H54 (cell line): ENCODE measurements at places on chromosomes 12 and 14.

GRCh38 chr12:1932264-1932777 lies 13.9 kb upstream of the CACNA2D4 start:
- no peak for DNase-seq

DNA sequence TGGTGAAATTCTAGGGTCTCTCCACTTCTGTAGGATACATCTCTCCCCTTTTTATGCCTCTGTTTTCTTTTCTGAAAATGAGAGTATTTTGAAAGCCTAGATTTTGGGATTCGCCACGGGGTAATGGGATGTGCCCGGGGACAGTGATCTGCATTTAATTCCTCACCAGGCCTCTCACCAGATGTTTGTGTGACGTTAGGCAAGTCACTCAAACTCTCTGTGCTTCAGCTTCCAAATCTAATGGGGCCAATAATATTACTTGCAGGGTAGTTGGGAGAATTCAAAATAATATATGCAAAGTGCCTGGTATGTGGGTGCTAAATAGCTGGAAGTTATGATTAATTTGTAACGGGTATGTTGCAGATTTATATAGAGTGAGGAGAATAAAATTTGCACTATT lies 78.8 kb downstream of the C12orf75 start:
- no peak for DNase-seq

- DNase-seq: no peak
Observed at GRCh38 chr14:42504433-42504832, 897.8 kb downstream of the LRFN5 start.

- DNase-seq: peak; percentile 16
Observed at GRCh38 chr12:100927826-100928225, 133.2 kb downstream of the ANO4 start.

DNA sequence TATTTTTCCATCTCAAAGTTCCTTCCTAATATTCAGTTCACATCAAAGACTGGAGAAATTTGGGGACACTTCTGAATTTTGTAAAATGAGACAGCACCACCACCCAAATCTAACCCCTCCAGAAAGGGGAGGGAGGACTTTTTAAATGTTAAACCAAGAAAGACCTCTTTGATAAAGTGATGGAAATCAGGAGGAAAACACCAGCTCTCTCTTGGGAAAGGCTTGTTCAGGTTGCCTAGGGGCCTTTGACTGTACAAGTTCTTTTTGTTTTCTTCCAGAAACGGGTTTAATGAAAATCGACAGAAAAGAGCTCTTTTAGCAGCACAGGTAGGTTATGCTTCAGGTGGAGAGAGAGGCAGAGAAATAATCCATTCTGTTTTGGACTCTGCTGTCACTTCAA lies 112.3 kb downstream of the OTOGL start:
- DNase-seq: no peak

GRCh38 chr12:14327711-14328110 lies 37.8 kb upstream of the ATF7IP start:
- no peak for DNase-seq

- DNase-seq: no peak
Observed at GRCh38 chr14:55773984-55774545, 194.1 kb downstream of the KTN1 start.

DNA sequence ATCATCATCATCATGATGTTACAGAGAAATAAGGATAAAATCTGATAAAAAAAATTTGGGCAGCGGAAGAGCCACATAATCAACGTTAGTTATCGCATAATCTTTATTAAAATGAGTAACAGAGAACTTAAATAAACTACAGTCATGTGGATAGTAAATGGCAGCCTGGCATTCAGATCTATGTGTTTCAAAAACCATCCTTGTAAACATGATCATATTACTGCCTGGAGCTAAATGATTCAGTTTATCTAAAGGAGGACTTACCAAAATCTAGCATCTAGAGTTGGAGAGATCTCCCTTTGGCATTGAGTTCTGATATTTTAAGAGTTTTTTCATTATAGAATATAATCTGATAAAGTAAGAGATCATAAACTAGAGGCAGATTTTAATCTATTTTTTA lies 200.1 kb upstream of the MGAT4C start:
- DNase-seq: no peak

DNA sequence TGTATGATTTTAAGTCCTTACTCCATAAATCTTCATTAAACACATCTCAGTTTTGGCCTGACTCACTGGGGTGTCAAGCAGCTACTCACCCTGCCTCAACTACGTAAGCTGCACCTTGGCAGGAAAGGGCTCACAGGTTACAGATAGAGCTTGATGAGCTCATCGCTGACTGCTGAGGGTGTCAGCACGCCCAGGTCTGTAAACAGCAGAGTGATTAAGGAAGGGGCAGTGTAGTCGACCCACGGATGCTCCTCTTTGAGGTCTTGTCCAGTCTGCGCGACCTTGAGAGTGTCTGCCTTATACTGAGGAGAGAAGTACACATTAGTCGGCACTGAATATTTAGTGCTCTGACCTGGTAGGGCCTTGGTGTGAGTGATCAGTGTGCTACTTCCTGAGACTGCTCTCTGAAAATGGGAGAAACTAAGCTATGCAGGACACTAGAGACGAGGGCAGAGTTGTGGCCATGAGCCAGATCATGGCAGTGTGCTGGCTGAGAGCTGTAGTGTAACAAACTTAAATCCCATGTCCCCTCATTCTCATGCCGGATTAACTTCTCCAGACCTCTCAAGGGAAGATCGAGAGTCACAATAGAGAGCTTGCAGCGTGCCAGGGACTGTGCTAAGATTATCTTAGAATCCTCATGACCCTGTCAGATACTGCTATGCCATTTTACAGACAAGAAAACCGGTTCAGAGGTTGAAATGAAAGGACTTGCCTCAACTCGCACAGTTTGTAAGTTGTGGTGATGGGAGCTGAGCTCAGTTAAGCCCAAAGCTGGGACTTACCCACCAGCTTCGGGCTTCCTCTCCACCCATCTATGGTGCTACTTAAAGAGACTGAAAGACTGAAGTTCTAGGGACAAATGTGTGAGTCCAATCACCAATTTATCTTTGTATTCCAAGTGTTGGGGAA lies 11.6 kb downstream of the EIF2B1 start:
- DNase-seq: no peak

DNA sequence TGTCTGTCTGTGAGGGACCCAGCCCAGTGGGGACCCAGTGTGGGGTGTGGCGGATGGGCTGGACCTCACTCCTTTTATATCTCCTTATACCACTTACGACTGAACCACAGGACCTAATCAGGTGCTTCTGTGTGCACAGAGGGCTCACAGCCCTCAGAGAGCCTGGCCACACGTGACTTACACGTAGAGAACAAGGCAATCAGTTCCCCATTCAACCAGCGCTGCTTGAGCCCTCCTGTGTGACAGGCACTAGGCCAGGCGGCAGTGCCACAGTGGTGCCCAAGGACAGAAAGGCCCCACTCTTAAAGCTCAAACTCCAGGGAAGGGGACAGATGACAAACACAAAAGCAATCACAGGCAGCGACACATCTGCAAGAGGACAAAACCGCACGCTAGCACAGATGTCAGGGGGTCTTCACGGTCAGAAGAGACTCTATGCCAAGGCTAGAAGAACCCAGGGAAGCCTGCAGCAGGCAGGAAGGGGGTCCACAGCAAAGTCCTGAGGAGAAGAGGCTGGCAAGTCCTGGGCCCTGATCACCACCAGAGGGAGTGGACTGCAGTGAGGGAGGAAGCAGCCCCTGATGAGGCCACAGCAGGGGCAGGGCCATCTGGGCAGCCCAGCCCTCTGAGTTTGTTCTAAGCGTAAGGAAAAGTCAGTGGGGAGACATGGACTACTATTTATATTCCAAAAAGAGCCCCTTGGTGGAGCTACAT lies 39.3 kb downstream of the SETD3 start:
- DNase-seq: no peak

GRCh38 chr12:11595080-11595479 lies 54.4 kb upstream of the ETV6 start:
- no peak for DNase-seq

DNA sequence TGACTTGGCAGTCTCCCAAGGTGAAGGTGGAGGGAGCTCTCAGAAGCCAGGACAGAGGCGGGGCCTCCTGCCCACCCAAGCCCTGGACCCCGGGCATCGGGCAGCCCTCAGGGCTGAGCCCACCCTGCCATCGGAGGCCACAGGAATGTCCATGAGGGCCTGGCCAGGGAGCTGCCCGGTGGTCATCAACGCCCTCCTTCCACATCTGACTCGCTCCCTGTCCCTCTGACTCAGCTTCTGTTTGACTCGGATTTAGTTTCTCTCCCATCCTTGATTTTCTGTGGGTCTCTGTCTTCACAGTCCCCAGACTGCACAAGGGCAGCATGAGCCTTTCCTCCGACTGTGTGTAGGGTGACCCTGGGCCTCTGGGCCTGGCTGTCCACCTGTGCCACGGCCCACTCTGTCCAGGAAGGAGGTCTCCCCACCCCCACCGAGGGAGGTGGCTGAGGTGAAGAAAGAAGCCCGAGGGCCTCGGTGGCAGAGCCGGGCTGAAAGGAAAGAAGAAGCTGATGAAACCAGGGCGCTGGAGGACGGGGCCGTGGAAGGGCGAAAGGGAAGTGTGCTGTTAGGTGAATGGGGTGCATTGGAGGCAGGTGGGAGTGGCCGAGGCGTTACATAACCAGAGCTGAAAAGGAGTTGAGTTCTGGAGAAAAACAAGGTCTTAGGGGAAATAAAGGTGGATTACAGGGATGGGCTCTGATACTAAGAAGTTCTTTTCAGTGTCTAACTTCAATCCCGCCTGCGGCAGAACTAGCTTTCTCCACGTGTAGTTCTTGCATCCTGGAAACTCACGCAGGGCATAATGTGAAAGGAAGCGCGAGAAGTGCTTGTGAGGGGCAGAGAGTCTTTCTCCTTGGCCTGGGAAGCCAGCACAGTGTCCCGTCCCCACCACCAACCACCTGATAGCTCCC lies 16.7 kb upstream of the TMEM106C start:
- DNase-seq: peak; percentile 68

- no peak for DNase-seq
Observed at GRCh38 chr12:6382371-6382770, 1.6 kb upstream of the LTBR start.
